WTC11 (cell line): ENCODE measurements at places on chromosomes 16 and 17. TPM values are rescaled to one million over a fixed set of nuclear protein-coding genes. Genes with fewer than 3 reads are reported as not detected.

The SYT17 gene
- total RNA-seq, result 5.5 to 6.8 TPM (median 6.3 TPM) in 3 replicates

The IQCK gene
- total RNA-seq, result 5.2 to 6.0 TPM (median 5.8 TPM) in 3 replicates

The ADORA2B gene
- total RNA-seq, result 4.2 to 5.1 TPM (median 4.9 TPM) in 3 replicates

The ALOX12 gene
- 1.6 to 1.9 TPM (median 1.9 TPM) in 3 replicates for total RNA-seq

The CDRT15 gene
- total RNA-seq, result not detected in 3 replicates

The KRTAP1-1 gene
- not detected in 3 replicates for total RNA-seq

The CYB5D1 gene
- 14.0 to 15.2 TPM (median 14.3 TPM) in 3 replicates for total RNA-seq
